Renal pelvis (tissue), 12 donors: ENCODE measurements at places on chromosomes 5 and 9.

DNA sequence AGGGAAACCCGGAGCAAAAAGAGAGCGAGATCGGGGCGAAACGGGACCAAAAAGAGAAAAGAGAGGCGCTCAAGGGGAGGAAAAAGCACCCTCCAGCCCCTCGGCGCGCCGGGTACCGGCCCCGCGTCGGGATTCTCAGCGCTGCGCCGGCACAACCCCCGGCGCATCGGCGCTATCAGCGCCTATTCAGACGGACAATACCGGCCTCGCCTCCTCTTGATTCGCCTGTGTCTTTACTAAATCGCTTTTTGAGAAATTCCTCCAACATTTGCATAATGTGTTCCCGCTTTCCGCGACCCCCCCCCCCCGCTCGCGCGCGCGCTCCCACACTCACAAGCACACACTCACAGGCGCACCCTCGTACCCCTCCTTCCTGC, 578 bp downstream of the LHX6 start:
- DNase-seq = no peak

- DNase-seq = no peak
Measured at GRCh38 chr5:65989158-65989557, 62.8 kb downstream of the ERBIN start.

DNA sequence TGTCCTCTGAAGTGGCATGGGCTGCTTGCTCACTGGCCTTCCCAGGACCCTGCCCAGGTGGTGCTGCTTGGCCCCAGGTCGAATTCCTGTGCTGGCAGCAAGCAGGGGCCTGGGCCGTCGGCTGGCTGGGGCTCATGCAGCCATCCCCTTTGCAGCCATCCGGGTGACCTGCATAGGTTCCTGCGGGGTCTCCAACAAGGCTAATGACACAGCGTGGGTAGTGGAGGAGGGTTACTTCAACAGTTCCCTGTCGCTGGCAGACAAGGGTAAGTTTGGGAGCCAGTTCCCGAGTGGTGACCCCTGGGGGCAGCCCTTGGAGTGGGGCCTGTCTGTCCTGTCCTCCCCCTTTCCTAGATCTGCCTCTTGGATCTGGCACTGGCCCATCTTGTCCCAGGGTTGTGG, 6.1 kb upstream of the EHMT1 start:
- no peak for DNase-seq

DNA sequence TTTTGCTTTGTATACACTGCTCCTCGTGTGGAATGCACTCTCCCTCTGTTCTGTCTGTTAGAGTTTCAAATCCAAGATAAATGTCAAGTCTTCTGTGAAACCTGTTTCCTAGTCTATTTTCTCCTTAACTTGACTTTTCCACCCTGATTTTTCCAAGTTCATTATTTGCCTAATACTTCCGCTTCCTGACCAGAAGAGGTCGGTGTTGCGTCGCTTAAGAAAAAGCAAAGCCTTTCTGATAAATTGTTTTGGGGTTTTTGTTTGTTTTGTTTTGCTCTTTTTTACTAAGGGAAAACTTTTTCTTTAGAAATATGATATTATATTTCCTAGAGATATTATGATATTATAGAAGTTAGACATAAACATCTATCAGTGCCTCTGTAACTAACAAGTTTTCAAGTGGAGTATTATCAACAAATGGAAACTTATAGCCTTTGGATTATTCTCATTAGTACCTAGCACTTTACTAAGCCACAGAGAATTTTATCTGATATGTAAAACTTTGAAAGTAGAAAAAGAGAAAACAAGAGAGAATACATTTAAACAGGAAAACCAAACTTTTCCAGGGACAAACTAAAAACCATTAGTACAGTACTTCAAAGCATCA, 55.8 kb downstream of the PHAX start:
- DNase-seq = peak; percentile 42

DNA sequence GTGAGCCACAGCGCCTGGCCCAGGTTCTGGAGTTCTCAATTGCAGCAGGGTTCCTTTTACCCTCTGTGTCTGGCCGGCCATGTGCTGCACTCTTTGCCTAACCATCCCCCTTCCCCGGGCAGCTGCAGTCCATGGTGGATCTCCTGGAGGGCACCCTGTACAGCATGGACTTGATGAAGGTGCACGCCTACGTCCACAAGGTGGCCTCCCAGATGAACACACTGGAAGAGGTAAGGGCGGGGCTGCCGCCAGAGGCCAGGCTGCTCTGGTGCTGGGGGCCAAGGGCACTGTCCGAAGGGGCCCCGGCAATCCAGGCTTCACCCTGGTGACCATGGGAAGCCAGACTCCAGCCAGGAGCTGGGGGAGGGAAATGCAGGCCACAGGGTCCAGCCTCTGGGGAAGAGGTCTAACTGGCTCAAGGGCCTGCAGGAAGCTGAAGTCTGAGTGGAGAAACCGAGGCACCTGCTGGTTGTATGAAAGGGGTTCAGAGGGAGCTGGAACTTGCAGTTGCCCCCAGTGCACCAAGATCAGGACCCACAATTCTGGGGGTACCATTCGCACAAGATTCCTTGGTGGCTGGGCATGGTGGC, 18.1 kb downstream of the OLFML2A start:
- no peak for DNase-seq

- no peak for DNase-seq
Measured at GRCh38 chr9:105330201-105330600, 85.8 kb downstream of the SLC44A1 start.

DNA sequence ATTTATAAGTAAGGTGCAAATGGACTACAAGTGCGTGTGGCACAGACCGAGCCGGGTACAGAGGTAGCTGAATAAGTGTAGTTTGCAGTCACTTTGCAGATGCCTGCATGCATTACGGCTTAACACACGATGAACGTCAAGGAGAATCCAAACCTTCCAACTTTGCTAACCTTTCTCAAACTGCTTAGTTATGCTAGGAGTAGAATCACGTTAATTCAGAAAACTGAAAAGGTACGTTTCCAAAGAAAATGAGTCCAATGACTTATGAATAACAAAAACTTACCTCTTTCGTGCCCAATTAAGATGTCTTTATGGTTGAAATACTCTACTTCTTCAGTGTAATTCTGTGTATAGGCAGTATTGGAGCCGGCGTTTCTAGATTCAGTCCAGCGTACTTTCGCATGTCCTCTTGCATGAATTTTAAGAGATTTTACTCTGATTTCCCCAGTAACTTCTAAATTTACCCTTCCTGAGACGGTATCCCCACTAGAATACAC, 539 bp downstream of the ARRDC3 start:
- peak; percentile 52 for DNase-seq

- DNase-seq = peak; percentile 36
Measured at GRCh38 chr9:70043285-70043684, 363 bp upstream of the MAMDC2 start.

DNA sequence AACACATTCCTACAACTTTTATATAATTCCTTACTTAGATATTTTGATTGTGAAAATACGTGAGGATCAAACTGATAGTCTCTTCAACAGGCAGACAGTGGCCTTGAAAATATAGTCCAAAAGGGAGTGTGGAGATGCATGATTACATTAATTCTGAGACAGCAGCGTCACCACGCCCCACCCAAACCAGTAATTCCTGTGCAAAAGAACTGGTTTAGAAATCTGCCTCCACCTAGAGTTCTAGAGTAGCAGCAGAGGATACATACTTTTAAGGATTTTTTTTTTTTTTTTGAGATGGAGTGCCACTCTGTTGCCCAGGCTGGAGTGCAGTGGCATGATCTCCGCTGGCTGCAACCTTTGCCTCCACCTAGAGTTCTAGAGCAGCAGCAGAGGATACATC, 1.6 kb upstream of the TUT7 start:
- no peak for DNase-seq

DNA sequence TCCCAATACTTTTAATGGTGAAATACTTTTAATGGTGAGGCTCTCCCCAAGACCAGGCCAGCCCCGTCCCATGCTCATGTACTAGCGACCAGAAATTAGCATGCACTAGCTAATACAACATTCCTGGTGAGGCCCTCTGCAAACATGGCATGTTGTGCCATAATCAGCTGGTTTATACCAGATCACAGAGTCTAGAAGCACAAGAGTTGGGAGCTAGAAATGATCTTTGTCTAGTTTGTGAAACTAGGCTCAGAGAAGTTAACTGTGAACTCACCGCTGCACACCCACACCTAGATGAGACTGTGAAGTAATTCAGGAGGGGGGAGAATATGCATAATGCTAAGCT, 37.4 kb downstream of the MTMR12 start:
- no peak for DNase-seq

GRCh38 chr9:104725014-104725413, 22.5 kb upstream of the NIPSNAP3A start:
- DNase-seq = no peak

DNA sequence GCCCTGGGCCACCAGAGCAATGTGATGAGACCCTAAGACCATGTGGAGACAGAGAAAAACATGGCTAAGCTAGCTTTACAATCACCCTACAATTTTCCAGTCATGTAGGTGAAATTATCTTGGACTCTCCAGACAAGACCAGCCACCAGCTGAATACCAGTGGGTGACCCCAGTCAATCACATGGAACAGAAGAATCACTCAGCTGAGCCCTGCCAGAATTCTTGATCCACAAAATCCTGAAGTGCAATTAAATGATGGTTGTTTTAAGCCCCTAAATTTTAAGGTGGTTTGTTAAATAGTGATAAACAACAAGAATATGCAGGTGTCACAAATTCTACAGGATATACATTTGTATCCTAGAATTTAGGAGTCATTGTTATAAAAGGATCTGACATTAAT, 69.5 kb upstream of the SMIM15 start:
- DNase-seq = no peak

DNA sequence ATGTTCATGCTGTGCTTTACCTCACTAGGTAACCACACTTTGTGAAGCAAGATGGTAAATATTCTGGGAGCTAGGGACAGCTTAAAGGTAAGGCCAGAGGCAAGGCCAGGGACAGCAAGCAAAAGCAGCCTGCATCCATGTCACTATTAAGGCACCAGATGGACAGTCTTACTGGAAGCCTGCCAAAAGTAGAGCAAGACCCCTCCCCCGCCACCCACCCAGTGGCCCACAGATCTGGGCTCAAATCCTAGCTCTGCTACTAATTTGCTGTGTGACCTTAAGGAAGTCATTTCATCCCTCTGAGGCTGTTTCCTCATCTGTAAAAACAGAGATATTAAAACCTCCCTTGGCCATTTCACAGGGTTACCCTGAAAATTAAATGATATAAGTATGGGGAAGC, 13.2 kb upstream of the ERMP1 start:
- DNase-seq = no peak

- no peak for DNase-seq
Measured at GRCh38 chr5:1508659-1509290, 15.0 kb downstream of the LPCAT1 start.

GRCh38 chr5:135108992-135109391, 75.0 kb upstream of the PITX1 start:
- DNase-seq = no peak

DNA sequence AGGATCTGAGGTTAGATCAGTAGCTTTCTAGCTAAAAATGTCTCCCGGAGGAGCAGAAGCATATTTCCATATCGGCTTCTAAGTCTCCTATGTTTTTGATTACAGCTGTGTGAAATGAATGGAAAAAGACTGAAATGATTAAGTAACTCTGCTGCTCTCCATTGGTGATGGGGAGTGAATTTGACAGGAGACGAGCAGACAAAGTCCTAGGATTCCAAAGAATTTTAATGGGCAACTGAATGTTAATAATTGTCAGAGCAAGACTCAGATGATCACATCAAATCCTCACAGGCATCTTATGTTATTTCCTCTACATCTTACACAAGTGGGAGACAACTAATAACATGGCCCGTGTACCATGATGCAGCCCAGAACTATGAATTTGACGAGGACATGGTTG, 66.8 kb downstream of the LIX1 start:
- DNase-seq = no peak
